Stimulated activated CD4-positive, alpha-beta T cell treated with anti-CD3 and anti-CD28 coated beads, Interleukin-15, amount 100 ng/mL, for 24 hours (primary cell): ENCODE measurements at places on chromosomes 4 and X.

- no peak for DNase-seq
These were observed 15.3 kb downstream of the GPR174 start for GRCh38 chrX:79159800-79160199.

- DNase-seq, result peak; percentile 21
These were observed 662 bp downstream of the APBB2 start for GRCh38 chr4:41213625-41214135.

DNA sequence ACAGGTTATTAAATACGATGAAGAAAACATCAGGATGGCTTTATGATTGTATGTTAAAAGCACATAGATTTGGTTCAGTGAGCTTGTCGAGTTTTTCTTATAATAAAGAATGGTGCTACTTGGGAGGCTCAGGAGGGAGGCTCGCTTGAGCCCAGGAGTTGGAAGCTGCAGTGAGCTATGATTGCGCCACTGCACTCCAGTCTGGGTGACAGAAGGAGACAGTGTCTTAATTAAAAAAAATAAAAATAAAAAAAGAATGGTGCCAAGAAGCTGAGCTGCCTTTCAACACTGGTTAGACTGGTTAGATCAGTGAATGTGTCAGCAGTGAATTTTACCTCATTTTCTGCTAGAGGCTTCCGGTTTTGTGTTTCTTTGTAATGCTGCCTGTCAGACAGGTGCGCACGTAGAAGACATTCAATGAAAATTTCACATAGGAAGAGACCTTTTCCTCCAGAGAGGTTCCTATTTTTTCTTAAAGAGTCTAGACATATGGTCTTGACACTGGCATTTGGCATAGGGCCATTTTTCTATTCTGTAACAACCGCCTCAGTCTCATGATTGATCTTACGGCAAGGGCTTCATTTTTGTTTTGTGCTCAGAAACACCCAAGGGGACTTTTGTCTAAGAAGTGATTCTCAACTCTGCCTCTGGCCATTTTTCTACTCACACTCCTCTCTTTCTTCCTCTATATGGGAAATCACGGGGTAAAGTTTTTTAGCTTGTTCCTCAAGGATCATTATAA, 15.0 kb upstream of the ARSF start:
- DNase-seq, result no peak

DNA sequence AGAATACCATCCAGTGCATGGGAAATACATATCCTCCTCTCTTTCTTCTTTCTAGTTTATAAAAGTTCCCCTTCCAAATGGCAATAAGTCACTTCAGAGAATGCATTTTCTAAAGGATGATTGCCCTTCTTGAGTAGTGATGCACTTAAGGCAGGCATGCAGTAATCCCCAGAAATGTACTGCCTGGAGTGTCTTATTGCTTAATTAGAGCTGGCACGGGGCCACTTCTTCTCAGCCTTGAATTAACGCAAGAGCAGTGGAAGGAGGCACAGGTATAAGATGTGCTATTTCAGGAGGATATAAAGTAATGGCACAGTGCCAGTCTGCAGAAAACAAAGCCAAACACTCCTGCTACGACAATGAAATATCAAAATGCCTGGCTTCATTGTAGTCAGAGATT, 371.4 kb upstream of the FAM241A start:
- DNase-seq, result no peak

- no peak for DNase-seq
These were observed 134.4 kb downstream of the PCDH7 start for GRCh38 chr4:30854531-30854930.

DNA sequence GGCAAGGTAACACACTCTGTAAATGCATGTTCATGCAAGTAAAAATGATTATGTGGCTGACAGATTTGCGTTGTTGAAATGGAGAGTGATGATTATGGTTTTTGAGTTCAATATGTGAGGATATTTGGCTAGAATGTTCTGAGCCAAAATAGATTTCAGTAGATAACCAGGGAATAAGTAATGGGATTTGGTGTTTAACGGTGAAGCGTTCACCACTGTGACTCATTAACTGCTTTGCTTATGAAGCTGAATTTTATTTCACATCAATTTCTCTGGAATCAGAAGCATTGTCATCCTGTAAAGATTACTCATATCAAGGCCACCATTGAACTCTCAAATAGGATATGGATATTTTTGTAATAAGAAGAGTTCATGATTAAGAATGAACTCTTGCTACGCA, 11.7 kb downstream of the AFP start:
- no peak for DNase-seq

GRCh38 chr4:102826105-102826889, 1.1 kb downstream of the UBE2D3 start:
- no peak for DNase-seq

DNA sequence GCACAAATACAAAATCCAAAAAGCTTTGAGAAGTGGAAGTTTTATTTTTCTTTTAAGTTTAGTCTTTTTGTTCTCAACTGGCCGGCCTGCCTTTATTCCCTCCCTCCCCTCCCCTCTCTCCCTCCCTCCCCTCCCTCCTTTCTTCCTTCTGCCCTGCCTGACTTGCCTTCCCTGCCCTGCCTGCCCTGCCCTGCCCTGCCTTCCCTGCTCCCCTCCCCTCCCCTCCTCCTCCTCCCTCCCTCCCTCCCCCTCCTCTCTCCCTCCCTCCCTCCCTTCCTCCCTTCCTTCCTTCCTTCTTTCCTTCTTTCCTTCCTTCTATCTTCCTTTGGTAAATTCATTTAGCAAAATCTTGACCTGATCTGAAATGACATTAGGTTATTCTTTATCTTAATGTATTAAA, 69.8 kb upstream of the LIMCH1 start:
- no peak for DNase-seq

- DNase-seq, result no peak
These were observed 408.9 kb downstream of the NAP1L3 start for GRCh38 chrX:93264261-93265002.

GRCh38 chrX:19280636-19281035, 63.1 kb upstream of the PDHA1 start:
- DNase-seq, result no peak

DNA sequence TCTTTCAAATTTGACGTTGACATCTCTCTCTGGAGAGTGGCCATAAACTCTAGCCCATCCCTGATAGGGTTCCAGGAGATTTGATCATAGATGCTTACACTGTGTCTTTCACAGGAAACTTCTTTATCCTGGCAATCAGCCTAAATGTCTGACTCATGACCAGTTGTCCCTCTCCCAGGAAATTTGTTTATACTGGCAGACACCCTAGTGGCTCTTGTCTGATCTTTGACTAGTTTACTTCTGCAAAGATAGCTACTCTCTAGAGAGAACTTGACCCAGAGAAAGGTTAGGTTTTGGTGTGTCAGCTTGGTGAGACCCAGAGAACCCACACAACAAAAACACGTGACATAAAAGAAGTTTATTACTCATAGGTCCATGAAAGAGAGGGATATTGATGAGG, 509.8 kb downstream of the CENPC start:
- DNase-seq, result no peak

DNA sequence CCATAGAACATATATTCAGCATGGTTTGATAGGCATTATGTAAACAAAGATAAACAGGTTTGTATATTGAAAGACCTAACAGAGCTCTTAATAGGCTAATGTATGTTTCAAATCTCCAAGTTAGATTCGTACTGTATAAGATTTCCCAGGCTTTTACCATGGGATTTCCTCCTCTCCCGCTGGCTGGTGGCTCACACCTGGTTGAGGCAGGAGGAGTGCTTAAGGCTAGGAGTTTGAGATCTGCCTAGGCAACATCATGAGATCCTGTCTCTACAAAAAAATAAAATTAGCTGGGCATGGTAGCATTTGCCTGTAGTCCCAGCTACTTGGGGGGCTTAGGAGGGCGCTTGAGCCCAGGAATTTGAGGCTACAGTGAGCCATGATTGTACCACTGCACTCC, 5.4 kb downstream of the CPE start:
- no peak for DNase-seq
